ENCODE measurements at places on chromosomes 3 and 15.

- no peak for DNase-seq
Observed at GRCh38 chr3:153927107-153927506, 194.1 kb upstream of the ARHGEF26 start.

DNA sequence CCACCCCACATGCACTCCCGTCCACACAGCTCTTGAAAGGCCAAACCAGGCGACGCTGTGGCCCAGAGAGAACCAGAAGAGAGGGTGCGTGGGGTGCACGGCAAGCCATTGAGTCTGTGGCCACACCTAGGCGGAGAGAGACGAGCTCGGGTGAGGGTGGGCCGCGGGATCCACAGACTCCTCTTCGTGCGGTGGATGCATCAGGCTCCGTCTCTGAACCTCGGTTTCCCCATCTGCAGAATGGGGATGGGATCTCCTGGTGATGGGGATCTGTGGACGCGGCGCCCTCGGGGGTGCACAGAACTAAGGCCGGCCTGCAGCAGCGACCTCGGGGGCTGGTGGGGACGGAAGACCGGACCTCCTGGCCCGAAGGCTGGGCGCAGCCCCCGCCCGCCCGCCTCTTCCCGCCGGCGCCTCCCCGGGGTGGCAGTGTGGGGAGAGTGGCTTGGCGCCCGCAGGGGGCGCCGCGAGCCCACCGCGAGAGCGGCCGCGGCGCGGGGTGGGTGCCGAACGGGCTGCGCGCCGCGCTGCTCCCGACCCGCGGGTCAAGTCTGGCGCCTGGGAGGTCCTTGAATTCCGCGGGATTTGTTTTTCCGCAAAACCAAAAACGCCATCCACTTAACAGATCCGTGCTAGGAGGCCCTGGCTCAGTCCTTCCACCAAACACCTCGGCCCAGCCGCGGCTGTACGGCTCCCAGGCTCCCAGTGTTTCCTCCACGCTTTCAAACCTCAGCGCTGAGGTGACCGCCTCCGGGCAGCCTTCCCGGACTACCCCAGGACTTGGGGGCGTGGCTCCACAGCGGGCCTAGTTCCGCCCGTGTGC, 13.2 kb upstream of the ADPGK start:
- no peak for DNase-seq

DNA sequence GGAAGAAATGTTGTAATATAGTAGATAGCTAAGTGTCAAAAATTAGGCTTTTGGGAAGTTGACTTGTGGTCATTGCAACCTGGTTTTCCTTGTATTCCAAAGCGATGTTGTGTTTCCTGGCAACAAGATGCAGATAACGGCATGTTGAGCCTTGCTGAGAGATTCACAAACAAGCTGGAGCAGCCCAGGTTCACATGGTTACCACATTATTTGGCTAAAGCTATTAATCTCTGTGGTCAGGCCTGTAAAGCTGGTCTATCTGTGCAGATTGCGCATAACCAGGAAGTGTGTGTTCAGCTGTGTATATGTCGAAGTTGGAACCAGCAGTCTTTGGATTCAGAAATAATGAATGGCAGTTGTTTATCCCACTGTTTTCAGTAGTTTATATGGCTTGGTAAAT, 6.6 kb downstream of the TIPARP start:
- no peak for DNase-seq

GRCh38 chr3:195438371-195438770, 4.4 kb downstream of the ACAP2 start:
- no peak for DNase-seq

- no peak for DNase-seq
Observed at GRCh38 chr15:91255670-91256192, 155.7 kb downstream of the SV2B start.

- no peak for DNase-seq
Observed at GRCh38 chr3:15102836-15103235, 3.9 kb upstream of the RBSN start.

GRCh38 chr15:38354315-38354929, 99.5 kb upstream of the FAM98B start:
- DNase-seq: no peak

- no peak for DNase-seq
Observed at GRCh38 chr15:71110405-71111180, 4.7 kb upstream of the THSD4 start.

DNA sequence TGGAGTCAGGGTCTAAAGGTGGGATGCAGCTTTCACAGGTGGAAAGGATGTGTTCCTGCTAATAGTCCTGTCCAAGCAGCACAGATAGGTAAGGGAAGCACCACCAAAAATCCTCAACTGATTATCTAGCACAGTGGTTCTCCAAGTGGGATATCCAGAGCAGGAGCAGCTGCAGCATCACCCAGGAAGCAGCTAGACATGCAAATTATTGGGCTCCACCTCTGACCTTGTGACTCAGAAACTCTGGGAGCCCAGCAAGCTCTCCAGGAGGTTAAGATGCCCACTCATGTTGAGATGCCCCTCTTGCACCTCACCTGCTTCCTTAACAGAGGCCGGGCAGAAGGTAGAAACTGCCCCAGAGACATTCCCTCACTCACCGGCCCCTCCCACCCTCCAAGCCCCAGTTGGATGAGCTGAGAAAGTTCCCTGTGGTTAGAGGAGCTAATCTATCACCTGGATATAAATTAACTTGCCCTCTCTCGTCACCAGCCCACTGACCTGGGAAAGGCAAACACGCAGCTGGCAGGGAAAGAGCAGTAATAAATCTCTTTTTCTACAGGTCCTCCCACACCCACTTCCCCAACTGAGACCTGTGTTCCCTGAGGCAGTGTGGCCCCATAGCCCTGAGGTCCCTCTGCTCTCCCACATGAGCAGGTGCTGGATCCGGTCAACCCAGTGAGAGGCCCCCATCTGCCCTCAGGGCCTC, 39.3 kb downstream of the ADCY5 start:
- DNase-seq: no peak

DNA sequence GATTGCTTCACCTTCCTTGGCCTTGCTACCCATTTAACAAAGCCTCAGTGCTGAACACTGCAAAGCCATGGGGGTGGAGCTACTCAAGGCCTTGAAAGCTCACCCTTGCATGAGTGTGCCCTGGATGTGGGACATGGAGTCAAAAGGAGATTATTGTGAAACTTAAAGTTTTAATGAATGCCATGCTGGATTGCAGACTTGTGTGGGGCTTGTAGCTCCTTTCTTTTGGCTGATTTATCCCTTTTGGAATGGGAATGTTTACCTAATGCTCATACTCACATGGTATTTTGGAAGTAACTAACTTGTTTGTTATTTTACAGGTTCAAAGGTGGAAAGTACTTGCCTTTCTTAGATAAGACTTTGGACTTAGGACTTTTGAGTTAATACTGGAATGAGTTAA, 538.5 kb upstream of the NECTIN3 start:
- DNase-seq: no peak

GRCh38 chr15:73873889-73874511, 636 bp downstream of the TBC1D21 start:
- DNase-seq: no peak

- no peak for DNase-seq
Observed at GRCh38 chr15:101115786-101116680, 135.8 kb downstream of the CHSY1 start.

DNA sequence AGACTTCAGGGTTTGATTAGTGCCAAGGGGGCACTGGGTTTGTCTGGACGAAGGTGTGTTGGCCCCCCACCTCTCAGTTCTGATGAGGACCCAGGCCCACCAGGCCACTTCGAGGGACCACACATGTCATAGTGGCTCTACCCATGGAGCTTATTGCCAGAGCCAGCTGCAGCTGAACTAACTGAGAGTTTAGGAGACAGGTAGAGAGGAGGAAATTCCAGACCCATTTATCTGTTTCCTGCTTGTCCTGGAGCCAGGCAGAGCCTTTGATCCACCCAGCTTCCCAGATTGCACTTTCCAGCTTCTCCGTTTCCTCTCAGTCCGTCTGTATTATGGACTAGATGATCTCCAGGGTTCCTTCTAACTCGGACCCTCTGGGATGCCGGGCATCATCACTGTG, 20.9 kb downstream of the SLC24A1 start:
- DNase-seq: no peak

DNA sequence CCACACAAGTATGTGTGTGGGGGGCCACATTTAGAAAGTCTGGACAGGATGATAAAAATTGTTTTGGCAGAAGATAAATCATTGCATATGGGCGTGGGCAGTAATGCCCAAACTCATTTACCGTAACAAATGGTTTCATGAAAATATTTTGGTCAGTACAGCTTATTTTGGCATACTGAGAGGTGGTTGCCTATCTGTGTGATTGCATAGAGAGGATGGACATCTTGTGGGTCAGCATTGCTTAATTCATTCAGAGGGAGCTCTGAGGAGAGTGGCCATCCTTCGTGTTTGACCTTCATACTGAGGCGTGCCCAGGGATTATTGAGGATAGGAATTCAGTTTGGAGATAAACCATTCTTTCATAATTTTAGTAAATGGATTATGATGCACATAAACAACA, 162.5 kb downstream of the GAP43 start:
- DNase-seq: no peak

- DNase-seq: no peak
Observed at GRCh38 chr3:48598323-48599076, 3.4 kb upstream of the COL7A1 start.

DNA sequence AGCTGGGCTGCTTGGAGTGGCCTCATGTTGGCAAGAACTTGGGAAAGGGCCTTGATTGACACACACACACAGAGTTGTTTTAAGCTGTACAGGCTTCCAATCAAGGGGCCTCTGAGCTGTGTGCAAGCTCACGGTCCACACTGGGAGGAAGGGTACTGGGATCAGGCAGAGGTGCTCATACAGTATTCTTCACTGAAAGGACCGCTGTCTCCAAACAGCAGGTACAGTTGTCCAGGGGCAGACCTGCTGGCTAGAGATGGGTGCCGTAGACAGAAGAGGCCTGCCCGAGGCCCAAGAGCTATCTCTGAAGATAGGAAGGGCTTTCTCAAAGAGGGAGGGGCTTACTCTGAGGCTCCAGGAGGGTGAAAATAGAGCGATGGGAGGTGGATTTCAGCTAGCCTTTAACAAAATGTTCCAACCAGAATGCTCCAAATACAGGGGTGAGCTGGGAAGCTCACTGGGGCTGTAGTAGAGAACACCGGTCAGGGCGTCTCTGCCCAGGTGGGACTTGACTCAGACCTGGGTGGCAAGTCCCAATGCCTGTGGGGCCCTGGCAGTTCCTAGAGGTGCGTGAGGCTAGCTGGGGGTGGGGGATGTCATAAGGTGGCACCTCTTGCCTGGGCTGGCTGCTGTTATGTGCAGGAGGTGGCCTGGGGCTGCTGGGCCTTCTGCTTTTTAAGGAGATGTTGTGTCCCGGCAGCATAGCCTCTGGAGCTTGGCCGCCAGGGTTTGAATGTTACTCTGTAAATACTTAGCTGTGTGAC, 42.7 kb downstream of the RASGRF1 start:
- DNase-seq: no peak

- DNase-seq: no peak
Observed at GRCh38 chr15:29692527-29692926, 129.7 kb downstream of the TJP1 start.

DNA sequence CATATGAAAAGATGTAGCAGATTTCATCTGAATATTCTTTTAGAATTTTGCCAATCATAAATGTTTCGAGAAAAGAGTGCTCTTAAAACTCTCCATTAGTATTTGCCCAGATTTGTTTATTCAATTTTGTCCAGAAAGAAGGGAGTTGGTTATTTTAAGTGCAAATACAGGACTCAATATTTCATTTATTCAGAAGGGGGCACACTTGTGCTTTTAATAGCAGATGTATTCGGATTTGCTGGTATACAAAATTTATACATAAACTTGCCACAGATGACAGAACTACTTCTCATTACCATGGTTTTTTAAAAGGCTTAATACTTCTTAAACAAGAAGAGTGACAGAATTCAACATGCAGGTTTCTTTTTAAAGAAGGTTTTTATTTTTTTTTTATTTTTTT, 69.8 kb upstream of the GRM7 start:
- no peak for DNase-seq
